Osteoblast (primary cell): ENCODE measurements at places on chromosomes 5 and 9. TPM values are rescaled to one million over a fixed set of nuclear protein-coding genes. Genes with fewer than 3 reads are reported as not detected.

Gene SELENOP
- 171 and 198 TPM in 2 replicates for total RNA-seq

Gene CDX1
- 0.29 and 0.36 TPM in 2 replicates for total RNA-seq

Gene UNC5A
- not detected in 2 replicates for total RNA-seq

Gene NMUR2
- total RNA-seq: not detected in 2 replicates

Gene MAP3K1
- total RNA-seq: 7.1 and 8.0 TPM in 2 replicates

Gene ARL15
- total RNA-seq: 25.3 and 29.8 TPM in 2 replicates

Gene NPR3
- 73.1 and 92.3 TPM in 2 replicates for total RNA-seq

Gene NRG2
- total RNA-seq: 0.72 and 0.88 TPM in 2 replicates

Gene SLC9A3
- total RNA-seq: 1.2 and 1.4 TPM in 2 replicates

Gene IFNK
- not detected in 2 replicates for total RNA-seq

Gene FBN2
- 16.6 and 33.0 TPM in 2 replicates for total RNA-seq

Gene ORM1
- not detected in 2 replicates for total RNA-seq

Gene GPX8
- 143 and 158 TPM in 2 replicates for total RNA-seq

Gene BRINP1
- 17.0 and 23.3 TPM in 2 replicates for total RNA-seq

Gene PCA3
- under 0.01 and 0.36 TPM in 2 replicates for total RNA-seq

Gene DRD1
- under 0.01 TPM in 1 of 2 replicates, not detected in the other for total RNA-seq

Gene PRRX2
- total RNA-seq: 27.5 and 34.8 TPM in 2 replicates

Gene TAS2R1
- total RNA-seq: not detected in 2 replicates

Gene GLIPR2
- 33.3 and 38.4 TPM in 2 replicates for total RNA-seq

Gene SEMA4D
- 0.72 and 0.88 TPM in 2 replicates for total RNA-seq
